ENCODE measurements at places on chromosomes 4 and X.

- no peak for DNase-seq
Measured at GRCh38 chr4:20386001-20386740, 134.5 kb downstream of the SLIT2 start.

DNA sequence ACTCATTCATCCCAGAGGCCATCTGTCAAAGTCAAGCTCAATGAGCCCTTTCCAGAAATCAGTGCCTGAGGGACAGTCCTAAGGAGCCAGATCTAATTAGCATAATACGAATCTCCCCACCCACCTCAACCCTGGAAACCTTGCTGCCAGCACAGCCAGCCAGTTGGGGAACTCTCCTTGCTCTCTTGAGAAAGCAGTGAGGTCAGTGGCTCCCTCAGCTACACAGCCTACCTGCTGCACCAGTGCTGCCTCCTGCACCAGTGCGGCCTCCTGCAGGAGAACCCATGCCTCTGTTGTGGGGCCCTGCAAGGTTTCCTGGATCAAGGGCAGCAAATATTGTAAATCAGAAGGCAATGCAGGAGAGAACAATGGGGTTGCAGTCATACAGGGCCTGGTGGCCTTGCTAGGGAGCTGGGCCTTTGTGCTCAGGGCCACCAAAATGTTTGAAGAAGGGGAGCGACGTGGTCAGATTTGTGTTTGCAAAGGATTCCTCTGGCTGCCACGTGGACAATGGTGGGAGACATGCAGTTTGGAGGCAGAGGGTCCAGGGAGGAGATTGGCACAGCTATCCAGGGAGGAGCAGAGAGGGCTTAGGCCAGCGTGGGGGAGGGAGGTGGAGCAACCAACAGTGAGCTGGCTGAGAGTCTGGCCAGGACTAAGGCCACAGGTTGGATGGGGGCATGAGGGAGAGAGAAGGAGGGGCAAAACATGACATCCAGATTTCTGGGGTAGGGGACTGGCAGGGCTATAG is 124.3 kb upstream of the MAMLD1 start:
- no peak for DNase-seq

DNA sequence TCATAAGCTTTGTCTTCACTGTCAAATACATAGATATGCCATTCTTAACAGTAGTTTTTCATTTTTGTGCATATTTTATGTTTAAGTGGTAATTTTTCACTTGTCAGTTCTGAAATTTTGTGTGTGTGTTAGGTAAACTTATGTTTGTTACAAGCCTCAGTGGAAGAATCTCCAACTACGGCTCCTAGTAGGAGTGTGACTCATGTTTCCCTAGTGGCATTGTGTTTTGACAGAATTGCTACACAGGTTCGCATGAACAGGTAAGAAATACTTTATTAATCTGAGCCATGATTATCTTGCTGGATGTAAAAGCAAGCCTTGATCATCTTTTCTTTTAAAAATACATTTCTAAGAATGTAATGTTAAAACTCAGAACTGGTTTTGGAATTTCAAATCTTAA is 94.4 kb downstream of the BLTP1 start:
- no peak for DNase-seq

DNA sequence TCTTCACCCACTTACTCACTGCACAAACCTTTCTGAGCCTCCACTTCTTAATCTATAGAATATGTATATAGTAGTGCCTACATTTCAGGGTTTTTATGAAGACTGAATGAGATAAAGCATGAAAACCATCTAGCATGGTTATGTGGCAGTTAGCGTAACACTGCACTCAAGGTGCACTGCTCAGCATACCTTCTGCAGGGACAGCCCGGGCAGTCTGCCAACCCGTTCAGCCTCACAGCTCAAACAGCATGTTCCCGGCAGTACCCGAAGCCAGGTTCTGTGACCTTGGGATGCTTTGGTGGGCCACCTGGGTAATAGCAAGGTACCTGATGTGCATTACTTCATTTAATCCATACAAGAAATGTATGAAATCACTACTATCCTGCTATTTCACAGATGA is 81.4 kb downstream of the DOCK11 start:
- no peak for DNase-seq

GRCh38 chr4:40987151-40987550 is 227.2 kb downstream of the APBB2 start:
- DNase-seq, result no peak

DNA sequence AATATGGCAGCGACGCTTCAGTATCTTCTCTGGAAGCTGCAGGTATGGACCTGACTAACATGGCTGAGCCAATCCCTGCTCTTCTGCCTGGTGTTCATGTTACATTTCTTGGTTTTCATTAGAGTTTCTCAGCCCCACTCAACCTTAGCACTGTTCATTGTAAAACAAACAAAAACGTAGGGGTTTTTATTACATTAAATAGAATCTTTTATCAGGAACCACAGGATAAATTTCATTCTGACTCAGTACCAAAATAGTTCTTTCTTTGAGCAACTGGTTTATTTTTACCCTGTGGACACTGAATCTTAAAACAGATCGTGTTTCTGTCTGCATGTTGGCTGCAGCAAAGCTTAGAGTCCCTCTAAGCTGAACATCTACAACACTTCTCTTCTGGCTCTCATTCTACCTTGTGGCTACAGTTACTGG is 27.1 kb downstream of the FHIP1A start:
- no peak for DNase-seq

DNA sequence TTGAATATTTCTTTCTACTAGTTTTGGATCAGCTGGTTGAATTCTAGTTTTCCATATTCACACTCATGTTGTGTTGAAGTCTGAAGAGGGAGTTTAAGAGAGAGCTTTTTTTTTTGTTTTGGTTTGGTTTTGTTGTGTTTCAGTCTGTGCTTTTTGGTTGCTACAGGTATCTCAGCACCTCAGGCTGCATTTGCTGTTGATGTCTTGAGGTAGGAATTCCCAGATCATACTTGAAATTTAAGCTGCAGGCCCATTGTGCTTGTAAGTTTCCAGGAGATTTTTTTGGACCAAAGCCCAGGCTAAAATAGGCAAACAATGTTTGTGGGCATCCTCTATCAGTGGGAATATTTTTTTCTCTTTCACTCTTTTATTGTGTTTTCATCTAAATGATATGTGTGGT is 190.2 kb upstream of the AGA start:
- no peak for DNase-seq

DNA sequence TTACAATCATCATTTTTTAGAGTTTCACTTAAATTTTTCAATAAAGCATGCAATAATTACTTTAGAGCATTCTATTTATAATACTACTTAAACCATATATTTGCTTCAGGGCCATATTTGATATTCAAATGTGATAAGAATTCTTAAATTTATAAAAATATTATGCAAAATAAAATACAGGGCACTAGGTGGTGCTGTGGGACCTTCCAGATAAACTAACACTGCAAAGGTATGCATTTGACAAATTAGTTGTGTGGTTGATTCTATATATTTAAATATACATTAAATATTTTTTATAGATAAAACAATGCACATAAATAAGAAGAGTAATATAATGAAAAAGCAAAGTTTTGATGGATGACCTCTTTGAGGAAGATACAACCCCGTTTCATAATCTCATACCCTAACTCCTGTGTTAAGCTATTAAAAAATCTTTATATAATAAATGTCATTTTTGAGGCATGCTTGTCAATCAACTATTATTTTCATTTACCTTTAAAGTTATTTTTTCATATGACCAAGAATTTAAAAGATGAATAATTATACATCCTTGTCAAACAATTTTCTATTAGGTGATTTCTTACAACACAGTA is 128.4 kb downstream of the REELD1 start:
- DNase-seq, result peak; percentile 7

DNA sequence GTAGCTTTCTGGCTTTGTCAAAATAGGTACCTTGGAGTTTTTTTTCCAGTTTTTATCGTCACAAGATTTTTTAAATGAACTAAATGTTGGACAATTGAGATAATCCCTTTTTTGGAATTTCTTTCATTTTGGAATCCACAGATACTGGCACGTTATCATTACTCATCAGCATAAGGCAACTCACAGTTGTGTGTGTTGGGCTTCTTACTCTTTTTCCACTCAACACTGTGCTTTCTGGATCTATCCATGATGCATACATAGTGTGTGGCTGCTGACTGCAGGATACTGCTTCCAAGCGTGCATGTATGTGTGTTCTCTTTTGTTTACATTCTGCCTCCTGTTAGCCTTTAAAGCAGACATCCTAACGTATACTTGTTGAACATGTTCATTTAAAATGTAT is 113.5 kb upstream of the FAM9A start:
- no peak for DNase-seq

DNA sequence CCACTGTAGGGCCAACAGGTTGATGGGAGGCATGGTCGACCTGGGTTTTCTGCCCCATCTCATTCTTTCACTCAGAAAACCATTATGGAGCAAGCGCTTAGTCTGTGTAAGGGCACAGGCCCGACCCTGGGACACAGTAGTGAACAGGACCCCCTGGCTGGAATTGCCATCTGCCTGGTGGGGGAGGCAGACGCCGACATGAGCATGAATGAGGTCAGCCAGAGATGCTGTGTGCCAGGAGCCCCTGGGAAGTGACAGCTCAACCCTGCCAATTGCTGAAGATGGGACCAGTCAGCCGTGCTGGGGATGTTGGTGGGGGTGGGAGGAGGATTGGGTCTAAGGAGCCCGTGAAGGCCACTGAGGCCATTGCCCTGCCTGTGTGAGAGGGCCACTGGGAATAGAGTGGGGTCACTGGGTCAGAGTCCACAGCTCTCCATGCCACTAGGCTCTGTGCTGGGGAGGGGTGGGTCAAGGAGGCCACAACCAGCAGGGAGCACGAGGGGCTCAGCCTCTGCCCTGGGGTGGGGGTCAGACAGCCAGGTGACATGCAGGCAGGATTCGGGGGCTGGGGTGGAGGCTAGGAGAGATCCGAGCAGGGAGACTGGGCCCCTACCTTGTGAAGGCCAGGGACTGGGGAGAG is 31.0 kb downstream of the ZNF185 start:
- no peak for DNase-seq

DNA sequence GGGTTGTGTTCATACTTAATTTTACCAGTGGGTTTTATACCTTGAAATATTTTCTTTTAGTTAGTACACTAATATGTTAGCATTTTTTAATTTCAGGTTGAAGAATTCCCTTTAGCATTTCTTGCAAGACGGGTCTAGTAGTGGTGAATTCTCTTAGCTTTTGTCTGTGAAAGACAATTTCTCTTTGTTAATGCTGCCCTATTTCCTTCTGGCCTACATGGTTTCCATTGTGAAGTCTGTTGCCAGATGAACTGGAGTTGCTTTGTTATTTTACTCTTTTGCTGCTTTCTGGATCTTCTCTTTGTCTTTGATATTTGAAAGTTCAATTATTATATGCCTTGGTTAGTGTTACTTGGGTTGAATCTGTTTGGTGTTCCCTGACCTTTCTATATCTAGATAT is 25.0 kb upstream of the MTHFD2L start:
- no peak for DNase-seq

GRCh38 chr4:85717847-85718246 is 242.9 kb downstream of the ARHGAP24 start:
- DNase-seq, result no peak

- no peak for DNase-seq
Measured at GRCh38 chr4:162422312-162422711, 258.5 kb upstream of the FSTL5 start.

DNA sequence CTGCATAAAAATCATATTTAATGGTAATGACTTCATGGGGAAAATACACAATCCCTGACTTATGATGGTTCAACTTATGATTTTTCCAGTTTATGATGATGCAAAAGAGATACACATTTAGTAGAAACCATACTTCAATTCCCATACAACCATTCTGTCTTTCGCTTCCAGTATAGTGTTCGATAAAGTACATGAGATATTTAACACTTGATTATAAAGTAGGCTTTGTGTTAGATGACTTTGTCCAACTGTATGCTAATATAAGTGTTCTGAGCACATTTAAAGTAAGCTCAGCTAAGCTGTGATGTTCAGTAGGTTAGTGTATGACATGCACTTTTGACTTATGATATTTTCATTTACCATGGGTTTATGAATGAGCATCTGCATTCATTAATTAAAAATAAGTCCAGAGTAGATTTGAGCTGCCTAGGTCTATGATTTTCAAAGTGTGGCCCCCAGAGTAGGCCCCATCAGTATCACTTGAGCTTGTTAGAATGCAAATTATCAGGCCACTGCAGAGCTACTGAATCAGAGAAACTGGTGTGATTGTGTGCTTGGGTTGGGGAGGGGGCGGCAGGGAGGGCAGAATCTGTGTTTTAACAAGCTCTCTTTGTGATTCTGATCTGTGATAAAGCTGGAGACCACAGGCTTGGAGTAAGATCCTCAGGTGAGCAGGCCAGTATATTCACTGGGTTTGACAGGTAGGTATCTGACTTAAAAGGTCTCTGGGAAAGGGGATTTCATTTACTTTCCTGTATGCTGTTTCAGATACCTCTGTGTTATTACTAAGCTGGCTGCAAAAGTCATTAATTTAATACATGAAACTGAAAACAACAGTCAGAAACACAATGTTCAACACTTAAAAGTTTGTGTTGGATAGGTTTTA is 8.4 kb downstream of the ATP10D start:
- no peak for DNase-seq

DNA sequence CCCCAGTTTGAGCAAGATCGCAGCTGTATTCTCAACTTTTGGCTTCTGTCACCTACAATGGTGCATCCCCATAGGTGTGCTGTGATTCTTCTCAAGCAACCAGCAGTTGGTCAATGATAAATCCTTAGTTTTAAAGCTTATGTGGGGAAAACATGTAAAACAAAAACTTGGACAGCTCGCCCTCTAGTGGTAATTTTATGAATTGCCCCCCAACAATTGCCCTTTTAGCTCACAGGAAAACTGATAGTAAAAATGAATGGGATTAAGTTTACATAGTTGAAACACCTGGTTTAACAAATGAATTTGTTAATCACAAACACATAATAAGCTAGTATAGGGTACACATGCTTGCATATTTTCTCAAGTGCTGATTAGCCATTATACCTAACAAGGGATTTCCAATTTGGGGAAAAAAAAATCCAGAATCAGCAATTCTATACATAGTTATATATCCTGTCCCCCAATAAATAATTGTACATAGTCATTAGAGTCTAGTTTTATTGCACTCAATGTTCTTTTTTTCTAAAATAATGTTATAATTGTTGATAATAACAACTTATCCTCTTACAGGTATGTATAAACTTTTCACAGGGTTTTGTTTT is 30.1 kb downstream of the TEX13A start:
- DNase-seq, result no peak

- DNase-seq, result no peak
Measured at GRCh38 chr4:123786920-123787319, 390.3 kb downstream of the SPRY1 start.

- DNase-seq, result no peak
Measured at GRCh38 chr4:119103263-119103662, 32.4 kb upstream of the MYOZ2 start.

- DNase-seq, result no peak
Measured at GRCh38 chr4:54781756-54782155, 124.0 kb downstream of the KIT start.

DNA sequence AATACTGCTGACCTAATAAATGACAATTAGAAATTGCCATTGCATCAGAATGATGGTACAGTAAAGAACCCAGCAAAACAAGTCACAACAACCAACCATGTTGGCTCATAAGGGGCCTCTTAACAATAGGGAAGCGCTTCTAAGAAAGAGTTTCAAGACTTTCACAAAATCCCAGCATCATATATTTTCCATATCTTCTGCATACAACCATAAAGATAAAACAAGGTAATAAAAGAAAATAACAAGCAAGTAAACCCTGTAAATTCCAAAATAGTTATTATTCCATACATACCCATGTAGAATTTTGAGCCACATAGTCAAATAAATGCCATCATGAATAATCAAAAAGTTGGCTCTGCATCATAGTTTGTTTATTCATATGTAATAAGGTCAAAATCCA is 8.2 kb downstream of the SLC10A7 start:
- no peak for DNase-seq

All from T-cell (primary cell).